ENCODE measurements at places on chromosomes 2 and 18.

- no peak for DNase-seq
Observed at GRCh38 chr2:226791056-226791486, 8.5 kb downstream of the IRS1 start.

GRCh38 chr2:57733956-57734355, 312.6 kb upstream of the VRK2 start:
- DNase-seq = no peak

GRCh38 chr2:168180483-168180882, 66.9 kb downstream of the STK39 start:
- no peak for DNase-seq

- DNase-seq = no peak
Observed at GRCh38 chr2:214378455-214379103, 32.3 kb upstream of the VWC2L start.

DNA sequence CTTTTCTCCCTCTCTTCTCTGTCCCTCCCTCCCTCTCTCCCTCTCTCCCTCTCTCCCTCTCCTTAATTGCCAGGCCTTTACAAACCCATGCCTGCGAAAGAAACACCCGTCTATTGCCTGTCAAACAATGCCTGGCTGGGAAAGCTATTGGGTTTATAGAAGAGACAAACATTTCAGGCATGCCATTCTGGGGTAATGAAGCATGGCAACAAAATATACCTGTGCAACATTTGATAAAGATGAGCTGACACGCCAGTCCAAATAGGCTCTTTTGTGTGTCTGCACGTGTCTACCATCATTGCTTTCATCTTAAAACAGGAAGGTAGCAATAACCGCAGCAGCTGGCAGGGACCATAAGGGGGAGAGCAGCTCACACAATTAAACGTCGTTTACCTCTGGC, 282.1 kb downstream of the ZNF516 start:
- DNase-seq = peak; percentile 13

DNA sequence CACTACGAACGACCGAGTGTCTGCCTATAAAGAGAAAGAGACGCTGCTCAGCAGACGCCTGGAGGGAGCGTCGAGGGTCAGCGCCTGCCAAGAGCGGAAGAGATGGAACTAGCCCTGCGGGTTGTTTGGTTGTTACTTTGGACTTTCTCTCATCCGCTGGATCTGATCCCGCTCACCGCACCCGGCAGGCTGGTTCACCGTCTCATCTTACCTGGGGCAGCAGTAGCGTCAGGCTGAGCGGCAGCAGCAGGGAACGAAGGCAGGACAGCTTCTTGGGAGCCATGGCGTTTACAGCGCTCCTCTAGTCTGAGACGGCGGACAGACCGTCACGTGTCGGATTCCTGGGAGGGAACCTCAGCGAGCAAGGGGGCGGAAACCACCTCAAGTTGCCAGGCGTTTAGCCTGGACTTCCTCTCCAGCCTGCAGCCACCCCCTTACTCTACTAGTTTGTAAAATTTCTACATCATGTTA, 1.9 kb downstream of the GLB1L start:
- DNase-seq = no peak

DNA sequence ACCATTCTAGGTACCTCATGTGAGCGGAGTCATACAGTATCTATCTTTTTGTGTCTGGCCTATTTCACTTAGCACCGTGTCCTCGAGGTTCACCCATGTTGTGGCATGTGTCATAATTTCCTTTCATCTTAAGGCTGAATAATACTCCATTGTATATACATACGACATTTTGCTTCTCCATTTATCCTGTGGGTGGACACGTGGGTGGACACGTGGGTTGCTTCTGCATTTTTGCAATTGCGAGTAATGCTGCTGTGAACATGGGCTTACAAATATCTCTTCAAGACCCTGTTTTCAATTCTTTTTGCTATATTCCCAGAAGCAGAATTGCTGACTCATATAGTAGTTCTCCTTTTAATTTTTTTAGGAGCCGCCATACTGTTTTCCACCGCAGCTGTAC, 243.6 kb upstream of the EPAS1 start:
- no peak for DNase-seq

- no peak for DNase-seq
Observed at GRCh38 chr2:85861180-85861579, 27.6 kb downstream of the ST3GAL5 start.

DNA sequence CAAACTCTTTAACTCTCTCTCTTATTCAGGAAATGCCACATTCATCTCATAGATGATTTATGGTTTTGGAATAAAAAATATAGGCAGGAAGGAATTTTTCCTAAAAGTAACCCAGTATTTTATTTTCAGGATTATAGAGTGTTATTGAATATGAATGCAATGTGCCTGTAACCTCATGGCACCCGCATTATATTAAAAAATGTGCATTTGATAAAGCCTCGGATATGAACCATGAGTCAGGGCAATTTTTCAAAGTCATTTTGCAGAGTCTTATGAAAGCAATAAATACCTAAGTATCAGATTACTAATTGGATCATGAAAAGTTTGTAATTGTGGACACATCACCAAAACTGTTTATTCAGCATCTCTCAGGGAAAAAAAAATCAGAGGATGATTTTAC, 573.8 kb downstream of the TSN start:
- no peak for DNase-seq

GRCh38 chr2:147615726-147616125, 229.1 kb upstream of the ACVR2A start:
- no peak for DNase-seq

GRCh38 chr2:144460727-144461307, 59.1 kb downstream of the ZEB2 start:
- DNase-seq = no peak

DNA sequence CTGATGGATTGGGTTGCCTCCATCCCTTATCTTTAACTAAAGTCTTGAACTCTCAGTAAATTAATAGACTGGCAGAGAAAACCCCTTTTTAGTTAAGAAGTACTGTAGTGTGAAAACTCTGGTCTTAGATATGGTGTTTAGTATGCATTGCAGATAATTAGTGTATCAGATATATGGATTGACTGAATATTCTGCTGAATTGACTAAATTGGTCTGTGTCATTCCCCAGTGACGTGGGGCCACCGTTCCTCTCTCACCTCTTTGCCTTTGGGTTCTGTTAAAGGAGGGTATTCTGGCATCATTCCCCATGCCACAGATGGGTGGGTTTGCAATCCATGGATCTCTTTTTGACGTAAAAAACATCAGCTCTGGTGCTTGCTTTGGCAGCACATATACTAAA, 67.1 kb upstream of the XPO1 start:
- DNase-seq = no peak

- no peak for DNase-seq
Observed at GRCh38 chr2:195493416-195493815, 163.6 kb upstream of the SLC39A10 start.

GRCh38 chr2:157415591-157416101, 28.2 kb downstream of the CYTIP start:
- DNase-seq = no peak

DNA sequence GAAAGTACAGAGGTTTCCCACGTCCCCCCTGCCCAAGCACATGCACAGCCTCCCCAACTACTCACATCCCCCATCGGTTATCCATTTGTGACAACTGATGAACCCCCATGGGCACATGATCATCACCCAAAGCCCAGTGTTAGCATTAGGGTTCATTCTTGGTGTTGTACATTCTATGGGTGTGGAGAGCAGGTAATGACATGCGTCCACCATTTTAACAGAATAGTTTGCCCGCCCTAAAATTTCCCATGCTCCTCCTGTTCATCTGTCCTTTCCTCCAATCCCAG, 74.3 kb downstream of the LONRF2 start:
- DNase-seq = no peak

DNA sequence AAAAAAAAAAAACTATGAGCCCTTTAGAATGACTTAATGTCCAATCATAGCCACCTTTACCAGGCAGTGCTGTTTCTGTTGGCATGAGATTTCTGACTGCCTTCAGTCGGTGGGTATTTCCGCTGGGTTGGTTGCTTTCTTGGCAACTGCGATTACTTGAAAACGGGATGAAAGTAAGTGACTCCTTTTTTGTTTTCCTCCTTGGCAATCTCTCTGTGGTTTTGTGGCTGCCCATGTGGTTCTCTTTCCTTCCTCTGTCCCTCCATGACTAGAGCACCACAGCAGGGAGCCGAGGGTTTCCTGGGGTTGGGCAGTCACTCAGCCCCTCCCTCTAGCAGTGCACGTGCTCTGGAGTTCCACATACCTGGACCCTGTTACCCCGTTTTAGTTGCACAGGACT, 112.1 kb downstream of the KLHL29 start:
- DNase-seq = peak; percentile 27

- no peak for DNase-seq
Observed at GRCh38 chr18:42437646-42438045, 482.6 kb downstream of the PIK3C3 start.

DNA sequence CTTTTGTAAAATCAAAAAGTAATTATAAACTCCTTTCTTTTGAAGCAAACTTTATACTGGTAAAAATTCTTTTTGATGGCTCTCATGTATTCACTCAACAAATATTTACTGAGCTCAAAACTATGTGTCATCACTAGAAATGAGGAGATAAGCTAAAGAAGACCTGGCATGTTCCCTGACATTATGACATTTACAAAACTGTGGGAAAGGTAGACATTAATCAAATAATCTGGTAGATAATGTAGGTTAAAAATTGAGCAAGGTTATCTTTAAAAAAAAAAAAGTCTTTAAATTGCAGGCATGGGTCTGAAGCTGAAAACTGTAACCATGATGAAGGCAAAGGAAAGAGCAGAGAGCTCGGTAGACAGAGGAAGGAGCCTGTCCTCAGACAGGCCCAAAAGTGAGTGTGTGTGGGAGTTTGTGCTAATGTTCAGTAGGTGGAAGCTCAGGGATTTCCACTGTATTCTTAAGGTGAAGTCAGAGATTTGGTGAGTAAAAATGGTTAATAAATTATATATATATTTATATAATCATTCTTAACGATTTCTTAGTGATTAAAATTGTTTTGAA, 612.9 kb downstream of the LRP1B start:
- DNase-seq = no peak

- no peak for DNase-seq
Observed at GRCh38 chr18:10025711-10026670, 112.2 kb downstream of the VAPA start.

GRCh38 chr18:21448299-21448698, 152.2 kb downstream of the ESCO1 start:
- no peak for DNase-seq

DNA sequence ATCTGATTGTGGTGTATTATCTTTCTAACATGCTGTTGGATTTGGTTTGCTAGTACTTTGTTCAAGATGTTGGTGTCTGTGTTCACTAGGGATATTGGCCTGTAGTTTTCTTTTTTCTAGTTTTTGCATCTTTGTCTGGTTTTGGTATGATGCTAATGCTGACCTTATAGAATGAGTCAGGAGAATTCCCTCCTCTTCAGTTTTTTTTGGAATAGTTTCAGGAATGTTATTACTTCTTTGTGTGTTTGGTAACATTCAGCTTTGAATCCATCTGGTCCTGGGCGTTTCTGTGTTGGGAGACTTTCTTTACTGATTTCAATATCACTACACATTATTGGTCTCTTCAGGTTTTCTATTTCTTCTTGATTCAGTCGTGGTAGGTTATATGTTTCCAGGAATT, 124.2 kb upstream of the EPB41L5 start:
- no peak for DNase-seq

- no peak for DNase-seq
Observed at GRCh38 chr2:106664669-106665068, 177.5 kb downstream of the CD8B2 start.

GRCh38 chr2:85787981-85788340, 34.2 kb downstream of the ATOH8 start:
- DNase-seq = no peak

DNA sequence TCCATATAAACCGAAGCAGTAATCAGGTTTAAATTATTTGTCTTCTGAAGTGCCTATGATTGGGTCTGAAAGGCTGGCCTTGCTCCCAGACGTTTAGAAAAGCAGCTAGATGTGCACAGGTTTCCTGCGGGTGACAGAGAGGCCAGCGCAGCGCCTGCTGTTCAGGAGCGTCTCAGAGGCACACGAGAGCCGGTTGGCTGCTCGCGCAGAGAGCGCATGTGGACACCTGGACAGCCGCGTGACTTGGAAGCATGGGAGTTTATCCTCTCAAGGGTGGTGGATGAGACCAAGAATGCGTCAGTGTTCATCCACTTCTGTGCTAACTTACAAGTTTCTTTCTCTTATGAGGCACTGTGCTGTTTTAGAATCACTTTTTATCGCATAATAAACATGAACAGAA, 303.7 kb downstream of the PTGR3 start:
- DNase-seq = no peak

DNA sequence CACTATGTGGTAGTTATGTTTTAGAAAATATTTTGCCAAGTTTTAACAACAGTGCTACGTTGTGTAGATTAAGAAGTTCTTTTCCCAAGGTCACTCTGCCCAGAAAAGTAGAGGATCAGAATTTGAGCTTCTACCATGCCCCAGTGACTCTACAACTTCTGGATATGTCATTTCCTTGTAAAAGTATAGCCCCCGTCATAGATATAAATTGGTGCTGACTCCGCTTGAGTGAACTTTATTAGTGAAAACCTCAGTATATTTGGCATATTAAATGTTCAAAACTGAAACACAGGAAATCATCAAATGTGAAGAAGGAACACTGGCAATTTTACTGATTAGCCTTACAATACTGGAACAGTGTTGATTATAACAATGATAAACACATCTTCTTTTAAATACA, 256.7 kb upstream of the UBE2E3 start:
- DNase-seq = no peak

GRCh38 chr2:187174582-187174981, 273.5 kb downstream of the CALCRL start:
- no peak for DNase-seq
